ENCODE measurements at places on chromosomes 6 and 20. TPM values are rescaled to one million over a fixed set of nuclear protein-coding genes. Genes with fewer than 3 reads are reported as not detected.
A peak's percentile ranks its signal among the peaks of the same experiment; 100 is the strongest.

TREM1 gene
- polyA plus RNA-seq = 0.20 TPM

DNA sequence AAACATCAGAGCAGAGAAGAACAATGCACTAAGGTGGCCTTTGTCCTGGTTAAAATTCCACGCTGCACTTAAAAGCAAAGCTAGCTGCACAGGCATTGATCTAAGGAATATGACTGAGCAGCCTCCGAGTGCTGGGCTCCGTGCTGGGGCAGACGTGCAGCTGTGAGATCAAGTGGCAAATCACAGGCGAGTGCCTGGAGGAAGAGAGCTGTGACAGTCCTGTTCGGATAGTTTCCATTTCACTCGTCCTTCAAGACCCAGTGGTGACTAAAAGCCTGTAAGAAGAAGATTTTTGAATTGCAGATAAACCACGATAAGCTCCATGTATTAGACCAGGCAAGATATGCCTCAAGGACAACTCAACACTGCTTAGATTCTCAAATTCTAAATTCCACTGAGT, 247.9 kb downstream of the ANKRD60 start:
- no peak for DNase-seq

DNA sequence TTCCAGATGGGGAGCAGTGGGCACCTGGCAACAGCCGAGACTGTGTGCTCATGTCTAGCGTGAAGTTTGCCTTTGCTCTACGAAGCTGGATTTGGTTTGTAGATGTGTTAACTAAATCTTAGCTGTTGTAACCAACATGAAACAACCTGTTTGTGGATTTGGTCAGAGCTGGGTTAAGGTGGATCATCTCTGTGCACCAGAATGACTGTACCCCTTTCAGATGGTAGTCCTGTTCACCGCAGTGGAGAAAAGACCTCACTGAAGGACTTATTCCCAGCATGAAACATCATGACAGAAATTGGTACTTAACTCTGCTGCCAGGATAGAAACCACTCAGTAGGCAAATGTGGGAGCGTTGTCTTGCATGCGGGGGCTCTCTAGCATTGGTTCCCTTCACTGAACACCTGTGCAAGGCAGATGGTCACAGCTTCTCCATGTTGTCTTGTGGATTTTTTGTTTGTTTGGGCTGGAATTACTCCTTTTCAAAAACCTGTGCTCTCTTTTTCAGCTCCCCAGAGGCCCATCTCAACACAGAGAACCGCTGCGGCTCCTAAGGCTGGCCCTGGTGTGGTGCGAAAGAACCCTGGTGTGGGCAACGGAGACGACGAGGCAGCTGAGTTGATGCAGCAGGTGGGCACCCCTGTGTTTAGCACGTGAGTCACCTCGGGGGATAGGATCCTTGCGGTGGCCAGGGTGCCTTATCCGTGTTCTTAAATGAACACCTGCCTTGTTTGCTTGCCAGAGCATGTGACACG, 19.3 kb upstream of the EFCAB8 start:
- DNase-seq = no peak

GRCh38 chr6:68651011-68651985, 16.2 kb downstream of the ADGRB3 start:
- DNase-seq = no peak

DNA sequence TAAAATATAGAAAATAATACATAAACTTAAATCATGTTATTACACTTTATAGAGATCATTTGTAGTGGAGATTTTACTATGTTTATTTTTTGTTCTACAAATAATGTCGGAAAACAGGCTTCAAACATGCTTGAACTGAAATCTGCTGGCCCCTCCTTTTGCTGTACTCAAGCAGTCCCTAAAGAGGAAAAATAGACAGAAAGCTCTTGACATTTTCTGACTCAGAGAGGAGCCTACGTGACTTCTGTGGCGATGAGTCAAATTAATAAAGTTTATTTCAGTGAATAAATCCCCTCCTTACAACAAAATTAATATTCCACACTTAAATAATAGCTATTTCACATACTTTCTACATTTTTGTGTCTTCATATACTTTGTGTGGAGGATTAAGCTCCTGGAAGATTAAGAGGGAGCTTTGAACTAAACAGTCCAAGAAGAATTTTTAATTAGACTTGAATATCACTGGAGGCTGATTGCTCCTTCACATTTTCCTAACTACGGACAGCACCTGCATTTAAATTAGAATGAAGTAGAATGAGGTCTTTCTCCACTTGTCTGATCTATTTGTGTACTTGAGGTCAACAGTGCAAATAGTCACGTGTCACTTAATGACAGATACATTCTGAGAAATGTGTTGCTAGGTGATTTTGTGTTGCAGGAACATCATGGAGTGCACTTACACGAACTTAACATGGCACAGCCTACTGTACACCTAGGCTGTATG, 1.7 kb upstream of the TREM1 start:
- no peak for DNase-seq

DNA sequence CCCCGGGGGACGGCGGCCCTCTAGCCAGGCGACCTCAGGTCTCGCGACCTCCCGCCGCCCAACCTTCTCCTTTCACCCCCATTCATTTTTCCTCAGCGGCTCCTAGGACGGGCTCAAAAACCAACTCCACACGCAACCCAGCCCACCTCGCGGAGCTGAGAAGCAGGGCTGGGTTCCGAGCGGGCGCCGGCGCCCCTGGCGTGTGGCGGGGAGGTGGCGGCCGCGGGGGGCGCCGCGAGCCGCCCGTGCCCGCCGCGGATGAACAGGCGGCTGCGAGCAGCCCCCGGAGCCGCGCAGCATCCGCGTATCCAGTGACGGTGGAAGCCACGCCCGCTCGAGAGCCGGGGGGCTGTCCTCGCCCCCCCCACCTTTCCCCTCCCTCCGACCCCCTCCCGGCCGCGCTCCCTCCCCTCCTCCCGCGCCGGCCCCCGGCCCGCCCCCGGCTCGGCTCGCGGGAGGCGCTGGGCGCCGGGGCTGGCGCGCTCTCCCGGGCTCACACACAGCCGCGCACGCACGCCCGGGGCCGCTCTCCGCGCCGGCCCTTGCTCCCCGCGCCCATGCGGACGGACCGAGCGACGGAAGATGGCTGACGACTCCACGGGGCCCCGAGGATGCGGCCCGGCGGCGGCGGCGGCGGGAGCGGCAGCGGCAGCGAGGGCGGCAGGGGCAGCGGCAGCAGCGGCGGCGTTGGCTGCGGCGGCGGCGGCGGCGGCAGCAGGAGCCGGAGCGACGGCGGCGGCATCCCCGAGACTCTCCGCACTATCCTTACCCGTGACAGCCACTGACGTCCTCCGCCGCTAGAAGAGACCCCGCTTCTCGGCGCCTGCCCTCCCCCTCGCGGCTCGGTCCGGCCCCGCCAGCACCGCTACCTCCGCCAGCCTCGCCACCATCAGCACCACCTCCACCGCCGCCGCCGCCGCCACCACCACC, at the start of gene SOBP:
TSS of gene SOBP (plus strand) at position 482 of the 930 bp plus-strand sequence. CDS start 500 bp downstream, outside the sequence.
- DNase-seq = no peak

DNA sequence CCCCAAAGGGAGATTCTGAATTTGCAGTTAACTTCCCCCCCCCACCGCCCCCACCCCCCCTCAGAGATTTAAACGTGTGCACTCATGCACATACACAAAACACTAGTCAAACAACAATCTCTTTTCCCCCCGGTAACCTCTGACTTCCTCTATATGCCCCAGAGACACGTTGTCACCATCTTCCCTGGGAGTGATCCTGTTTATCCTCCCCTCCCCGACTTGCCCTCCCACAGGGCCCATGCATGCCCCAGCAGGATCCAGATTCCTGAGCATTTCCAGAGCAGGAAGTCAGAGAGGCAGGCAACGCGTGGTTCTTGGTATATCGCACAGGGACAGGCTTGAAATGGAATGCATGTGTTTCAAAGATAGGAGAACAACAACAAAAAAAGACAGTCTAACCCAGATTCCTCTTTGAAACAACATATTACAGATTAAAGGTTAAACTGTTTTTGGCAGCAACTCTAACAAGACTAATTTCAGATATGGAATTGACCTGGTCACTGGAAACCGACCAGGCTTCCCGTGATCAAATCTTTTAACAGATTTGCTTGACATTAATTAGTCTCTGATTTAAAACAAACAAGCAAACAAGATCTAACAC, 1.3 kb downstream of the BLCAP start:
- DNase-seq = no peak

KCNK5 gene
- not detected for polyA plus RNA-seq

LGSN gene
- not detected for polyA plus RNA-seq

HLA-DQB1 gene
- polyA plus RNA-seq = not detected

RNF144B gene
- polyA plus RNA-seq = 1.4 TPM

- no peak for DNase-seq
These were observed 2.3 kb upstream of the REV3L start for GRCh38 chr6:111485342-111485741.

DNA sequence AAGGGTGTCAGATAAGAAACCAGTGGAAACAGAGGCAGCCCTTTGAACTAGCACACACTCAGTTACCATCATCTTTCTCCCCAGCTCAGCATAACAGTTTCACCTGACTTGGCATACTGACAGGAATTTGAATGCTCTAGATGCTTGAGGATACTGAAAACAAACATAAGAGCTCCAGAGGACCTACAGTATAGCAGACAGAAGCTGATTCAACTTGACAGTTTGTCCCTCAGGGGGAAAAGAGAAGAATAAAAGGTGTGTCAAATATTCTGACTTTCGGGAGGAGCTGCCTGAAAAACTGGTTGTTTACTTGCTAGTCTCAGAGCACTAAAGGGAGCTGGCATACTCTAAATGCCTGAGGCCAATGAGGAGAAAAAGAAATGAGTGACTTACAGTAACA, 35.1 kb downstream of the EYS start:
- DNase-seq = no peak

IP6K3 gene
- 0.58 TPM for polyA plus RNA-seq

ALDH5A1 gene
- polyA plus RNA-seq = 0.75 TPM

FAM83D gene
- polyA plus RNA-seq = 40.1 TPM

PPP1R3G gene
- polyA plus RNA-seq = 0.39 TPM

SAMD10 gene
- polyA plus RNA-seq = 1.4 TPM

GRCh38 chr6:156306531-156306930, 470.6 kb upstream of the ARID1B start:
- no peak for DNase-seq

CPNE5 gene
- 0.10 TPM for polyA plus RNA-seq

GRCh38 chr6:92139601-92140000, 1279.8 kb downstream of the EPHA7 start:
- no peak for DNase-seq

- no peak for DNase-seq
These were observed 80.6 kb upstream of the NXT1 start for GRCh38 chr20:23269954-23270353.

DNA sequence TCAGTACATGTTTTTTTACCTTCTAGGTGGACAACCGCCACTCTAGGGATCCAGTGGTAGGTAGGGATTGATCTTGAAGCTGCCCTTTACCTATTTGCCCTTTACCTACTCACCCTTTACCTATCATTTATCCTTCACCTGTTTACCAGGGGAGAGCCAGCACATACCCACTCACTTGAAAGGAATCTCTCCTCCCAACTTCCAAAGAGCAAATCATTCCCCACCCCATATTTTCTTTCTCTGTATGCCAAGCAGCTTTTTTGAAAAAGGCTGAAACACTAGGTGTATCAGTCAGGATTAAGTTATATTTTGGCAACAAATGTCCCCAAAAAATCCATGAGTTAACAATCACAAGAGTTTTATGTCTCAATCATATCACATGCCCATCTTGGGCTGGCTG, 10.5 kb upstream of the EPM2A start:
- no peak for DNase-seq

DNA sequence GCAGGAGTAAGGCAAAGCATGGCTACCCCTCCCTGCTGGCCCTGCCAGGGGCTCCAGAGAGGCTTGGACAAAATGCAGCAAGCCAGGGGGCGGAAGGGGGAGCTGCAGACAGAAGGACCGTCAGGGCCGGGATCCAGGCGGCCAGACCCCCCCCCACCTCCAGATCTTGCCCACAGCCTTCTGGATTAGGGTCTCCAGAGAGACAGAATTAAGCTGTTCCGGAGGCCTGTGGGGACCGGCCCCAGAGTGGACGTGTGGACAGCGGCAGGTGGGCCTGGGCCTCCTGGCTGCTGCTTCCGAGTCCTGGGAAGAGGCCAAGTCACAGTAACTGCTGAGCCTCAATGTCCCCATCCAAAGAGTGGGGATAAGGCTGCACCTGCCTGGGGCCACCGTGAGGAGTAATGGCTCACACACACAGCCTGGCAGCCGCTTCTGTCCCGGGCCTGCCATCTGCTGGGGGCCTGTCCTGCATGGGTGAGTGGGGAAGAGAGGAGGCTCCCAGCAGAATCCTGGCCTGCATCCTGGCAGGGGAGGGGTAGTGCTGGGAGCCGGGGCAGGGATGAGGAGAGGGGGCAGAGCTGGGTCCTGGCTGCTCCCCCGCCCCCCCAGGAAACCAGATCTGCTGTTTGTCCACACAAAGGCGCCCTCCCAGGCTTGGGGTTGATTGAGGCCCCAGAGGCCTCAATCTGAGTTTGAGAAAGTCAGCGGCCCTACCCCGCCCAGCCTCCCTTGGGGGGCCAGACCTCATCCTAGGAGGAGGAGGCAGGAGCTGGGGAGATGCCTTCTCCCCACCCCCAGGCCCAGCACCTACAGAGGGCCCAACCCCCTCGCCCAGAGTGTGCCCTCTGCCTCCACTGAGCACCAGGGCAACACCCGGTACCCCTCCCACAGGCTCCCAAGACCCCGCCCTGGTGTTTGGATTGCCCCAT, 3.9 kb downstream of the LAMA5 start:
- DNase-seq = no peak

- DNase-seq = no peak
These were observed 45.4 kb downstream of the MDFI start for GRCh38 chr6:41683523-41684310.

- no peak for DNase-seq
These were observed 15.4 kb downstream of the TMEM14B start for GRCh38 chr6:10763006-10763405.

GRCh38 chr6:129359811-129360681, 349.9 kb downstream of the ARHGAP18 start:
- DNase-seq = peak; percentile 37

RFX6 gene
- not detected for polyA plus RNA-seq

DNA sequence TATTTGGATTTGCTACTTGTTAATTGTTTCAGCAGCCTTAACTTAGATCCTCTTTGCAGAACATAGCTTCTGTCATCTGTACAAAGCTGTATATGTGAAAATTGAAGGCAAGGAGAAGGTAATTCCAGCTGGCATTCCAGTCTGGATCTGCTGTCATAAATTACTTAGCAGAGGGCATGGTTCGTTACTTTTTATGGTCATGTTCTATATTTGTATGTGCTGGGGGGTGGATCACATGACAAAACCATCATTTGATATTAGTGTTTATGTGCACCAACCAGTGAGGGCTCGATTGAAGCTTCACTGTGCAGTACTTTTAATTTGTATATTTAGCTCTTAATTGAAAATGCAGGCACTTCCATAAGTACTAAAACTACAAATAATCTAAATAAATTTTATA, 80.2 kb downstream of the CAP2 start:
- no peak for DNase-seq

DNA sequence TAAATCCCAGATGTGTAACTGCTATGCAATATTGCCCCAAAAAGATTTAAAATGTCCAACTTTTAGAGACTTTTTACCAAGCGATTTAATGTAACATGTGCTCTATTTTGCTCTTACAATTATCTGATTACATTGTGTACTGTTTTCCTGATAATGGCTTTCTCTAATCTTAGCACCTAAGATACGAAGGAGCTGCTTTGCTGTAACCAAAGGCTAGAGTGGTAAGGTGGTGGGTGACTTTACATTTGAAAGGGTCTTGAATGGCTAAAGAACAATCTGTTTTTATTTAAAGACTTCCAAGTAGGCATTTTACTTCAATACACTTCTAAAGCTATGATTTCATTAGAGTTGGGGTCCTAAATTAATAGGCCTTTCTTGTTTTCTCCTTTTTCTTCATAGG, 1201.6 kb upstream of the MAP3K7 start:
- no peak for DNase-seq

PRSS16 gene
- 0.21 TPM for polyA plus RNA-seq
